SK-N-DZ (cell line): ENCODE measurements at places on chromosomes 1 and 21.

DNA sequence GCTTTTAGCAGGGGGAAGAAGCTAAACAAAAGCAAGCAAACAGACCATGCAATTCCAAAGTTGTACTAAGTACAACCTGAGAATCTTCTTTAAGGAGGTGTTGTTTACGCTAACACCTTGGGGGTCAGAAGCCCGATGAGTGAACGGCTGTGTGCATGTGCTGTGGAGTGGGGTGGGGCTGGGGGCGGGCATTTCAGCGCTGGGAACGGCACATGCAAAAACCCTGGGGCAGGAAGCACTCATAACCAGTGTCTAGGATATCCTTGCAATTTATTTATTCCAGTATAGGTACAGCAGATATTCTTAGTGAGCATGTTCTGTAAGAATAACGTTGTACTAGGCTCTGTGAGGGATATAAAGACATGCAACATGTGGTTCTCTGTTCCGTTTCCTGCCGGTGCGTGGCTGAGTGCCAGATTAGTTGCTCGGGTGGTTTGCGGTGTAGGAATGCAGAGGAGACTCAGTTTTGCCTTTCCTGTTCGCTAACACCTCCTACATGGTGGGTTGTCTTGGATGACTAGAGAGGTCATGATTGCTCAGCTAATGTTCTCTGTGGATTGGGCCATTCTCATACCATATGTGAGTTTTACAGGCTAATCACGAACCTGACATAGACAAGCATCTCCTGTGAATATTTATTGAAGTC, 3.7 kb downstream of the FASLG start:
- DNase-seq = no peak

DNA sequence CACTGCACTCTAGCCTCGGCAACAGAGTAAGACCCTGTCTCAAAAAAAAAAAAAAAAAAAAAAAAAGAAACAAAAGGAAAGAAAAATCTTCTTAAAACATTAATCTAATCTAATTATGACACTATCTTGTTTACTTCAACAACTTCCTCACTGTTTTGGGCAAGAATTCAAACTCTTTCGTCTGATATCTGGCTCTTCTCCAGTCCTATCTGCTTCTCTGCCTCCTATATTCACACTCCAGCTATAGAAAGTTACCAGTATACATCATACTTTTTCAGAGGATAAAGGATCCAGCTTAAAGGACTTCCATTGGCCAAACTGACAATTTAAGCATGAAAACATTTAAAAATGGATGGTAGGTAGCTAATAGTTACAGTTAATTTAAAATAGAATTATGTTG, 47.3 kb downstream of the EIF2B3 start:
- DNase-seq = no peak

- no peak for DNase-seq
Observed at GRCh38 chr1:59752556-59753414, 62.0 kb upstream of the HOOK1 start.

DNA sequence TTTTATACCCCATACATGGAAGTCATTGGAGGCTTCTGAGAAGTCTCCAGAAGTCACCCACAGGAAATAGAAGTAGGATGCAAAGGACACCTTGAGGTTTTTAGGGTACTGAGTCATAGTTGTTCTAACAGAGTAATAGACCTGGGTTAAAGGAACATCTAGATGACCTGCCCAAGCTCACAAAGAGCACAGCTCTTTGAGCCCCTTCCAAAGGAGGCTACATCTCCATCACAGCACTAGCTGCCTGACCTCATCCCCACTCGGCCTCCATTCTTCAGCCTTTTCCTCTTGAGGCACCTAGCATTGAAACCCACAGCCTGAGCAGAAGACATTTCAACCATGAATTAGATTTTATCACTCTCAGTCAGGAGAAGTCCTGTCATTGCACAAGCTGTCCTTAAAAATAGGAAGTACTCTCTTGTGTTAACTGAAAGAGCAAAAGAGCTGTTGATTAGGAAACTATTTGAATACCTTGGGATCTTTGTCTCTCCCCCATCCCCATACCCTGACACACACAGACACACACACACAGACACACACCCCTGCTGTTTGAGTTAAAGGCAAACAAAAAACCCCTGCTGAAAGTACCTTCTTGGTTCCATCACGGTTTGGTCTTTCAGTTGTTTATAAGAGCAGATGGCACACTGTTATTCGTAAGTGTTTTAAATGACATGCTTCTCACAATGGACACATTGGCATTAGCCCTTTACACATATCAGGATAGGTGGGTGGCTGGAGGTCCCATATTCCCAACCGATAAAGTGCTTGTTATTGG, 22.2 kb downstream of the MKNK1 start:
- no peak for DNase-seq

GRCh38 chr1:42385283-42385682, 4.7 kb downstream of the RIMKLA start:
- DNase-seq = no peak

- peak; percentile 76 for DNase-seq
Observed at GRCh38 chr21:38999161-38999560, 184.1 kb downstream of the PSMG1 start.

GRCh38 chr1:29688471-29689365, 452.4 kb downstream of the PTPRU start:
- DNase-seq = no peak

DNA sequence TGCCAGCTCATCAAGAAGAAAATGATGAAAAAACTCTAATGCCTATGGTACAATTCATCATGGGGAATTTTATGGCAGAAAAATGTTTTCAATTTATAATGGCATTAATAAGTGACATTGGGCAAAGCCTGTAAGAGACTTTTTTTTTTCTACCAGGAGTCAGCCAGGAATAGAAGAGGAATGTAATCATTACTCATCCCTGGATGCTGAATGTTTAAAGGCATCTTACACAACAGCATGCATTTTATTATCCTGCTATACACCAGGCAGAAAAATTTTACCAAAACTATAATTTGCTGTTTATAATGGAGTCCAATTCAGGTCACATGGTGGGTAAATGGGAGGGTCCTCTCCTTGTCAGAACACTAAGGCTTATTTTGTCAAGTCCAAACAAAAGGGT, 189.9 kb upstream of the BEND5 start:
- DNase-seq = no peak

DNA sequence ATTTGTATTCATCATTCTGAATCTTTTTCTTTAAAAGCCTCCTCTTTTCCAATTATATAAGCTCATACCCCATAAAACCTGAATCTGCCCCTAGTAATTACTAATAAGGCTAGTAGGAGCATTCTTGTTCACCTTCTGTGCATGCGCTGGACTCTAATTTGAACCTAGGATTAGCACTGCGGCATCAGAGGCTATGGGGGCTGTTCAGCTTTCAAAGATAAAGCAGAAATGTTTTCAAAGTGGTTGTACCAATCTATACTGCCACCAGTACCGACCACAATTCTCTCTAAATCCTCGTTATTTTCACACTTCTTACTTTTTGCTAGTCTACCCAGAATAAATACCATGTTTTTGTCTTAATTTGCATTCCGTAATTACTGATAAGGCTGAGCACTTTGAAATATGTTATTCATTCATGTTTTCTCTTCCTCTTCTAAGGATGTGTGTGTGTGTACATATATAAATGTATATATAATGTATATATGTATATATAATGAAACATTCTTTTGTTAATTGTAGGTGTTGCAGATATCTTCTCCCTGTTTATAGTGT, 1.6 kb upstream of the DDX59 start:
- DNase-seq = no peak

- no peak for DNase-seq
Observed at GRCh38 chr21:28543975-28544374, 448.7 kb downstream of the LTN1 start.

- no peak for DNase-seq
Observed at GRCh38 chr21:44259082-44259705, 2.5 kb downstream of the DNMT3L start.

GRCh38 chr1:216617081-216617875, 106.0 kb downstream of the ESRRG start:
- no peak for DNase-seq

DNA sequence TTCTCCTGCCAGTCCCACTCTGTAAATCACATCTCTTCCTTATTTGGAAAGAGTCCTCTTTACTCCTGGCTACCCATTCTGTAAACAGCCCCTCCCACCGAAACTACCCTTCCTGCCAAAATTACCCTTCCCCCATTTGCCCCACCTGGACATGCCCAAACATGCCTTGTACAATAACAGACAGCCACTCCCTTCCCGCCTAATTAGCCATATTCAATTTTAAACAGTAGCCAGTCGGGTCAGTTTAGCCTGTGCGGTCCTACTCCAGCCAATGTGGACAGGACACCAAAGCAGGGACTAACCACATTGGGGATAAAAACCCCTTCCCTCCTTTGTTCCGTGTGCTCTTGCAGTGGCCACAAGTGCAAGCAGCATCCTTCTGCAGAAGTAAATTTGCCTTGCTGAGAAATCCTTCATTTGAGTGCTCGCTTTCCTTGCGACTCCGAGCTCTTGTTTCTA, 56.3 kb upstream of the MAP10 start:
- no peak for DNase-seq

- no peak for DNase-seq
Observed at GRCh38 chr1:11147197-11147770, 41.9 kb upstream of the ANGPTL7 start.

DNA sequence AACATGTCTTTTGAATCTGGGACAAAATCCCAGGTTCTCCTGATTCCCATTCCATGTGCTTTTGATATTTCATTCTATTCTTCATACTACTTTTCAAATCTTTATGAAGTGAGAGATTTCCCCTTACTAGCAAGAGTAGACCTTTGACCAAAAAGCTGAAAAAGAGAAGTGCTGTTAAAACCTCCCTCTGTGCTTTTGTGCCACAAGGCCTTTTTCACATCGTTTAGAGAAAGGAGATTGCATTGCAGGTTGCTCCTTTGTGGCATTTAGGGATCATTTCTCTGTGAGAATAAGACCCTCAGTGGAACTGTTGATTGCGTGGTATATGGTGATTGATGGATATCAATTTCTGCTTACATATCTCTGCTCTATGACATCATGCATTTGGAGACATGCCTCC, 148.8 kb downstream of the TGFB2 start:
- DNase-seq = no peak

GRCh38 chr21:32949701-32950100, 76.0 kb upstream of the OLIG2 start:
- DNase-seq = no peak

- no peak for DNase-seq
Observed at GRCh38 chr1:205545991-205546390, 41.5 kb downstream of the CDK18 start.

GRCh38 chr1:237239248-237239647, 197.3 kb downstream of the RYR2 start:
- no peak for DNase-seq

DNA sequence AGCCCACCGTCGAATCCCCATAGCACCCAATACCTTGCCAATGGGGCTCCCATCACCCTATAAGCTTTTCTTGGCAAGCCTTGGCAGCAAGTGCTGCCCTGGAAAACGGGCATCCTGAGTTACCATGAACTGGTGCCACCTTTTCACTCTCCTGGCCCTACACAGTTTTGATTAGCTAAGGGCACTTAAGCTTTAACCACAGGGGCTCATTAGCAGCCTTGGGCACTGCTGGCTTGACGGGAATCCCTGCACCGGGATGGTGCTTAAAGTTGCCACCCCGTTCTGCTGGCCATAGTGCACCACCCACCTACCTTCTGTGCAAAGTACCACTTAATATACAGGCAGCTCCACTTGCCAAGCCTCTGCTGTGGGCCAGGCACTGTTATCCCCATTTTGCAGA, 13.7 kb downstream of the PARS2 start:
- DNase-seq = no peak

- no peak for DNase-seq
Observed at GRCh38 chr1:16146279-16147155, 9.4 kb downstream of the EPHA2 start.

GRCh38 chr1:243798726-243799125, 51.3 kb downstream of the AKT3 start:
- no peak for DNase-seq

DNA sequence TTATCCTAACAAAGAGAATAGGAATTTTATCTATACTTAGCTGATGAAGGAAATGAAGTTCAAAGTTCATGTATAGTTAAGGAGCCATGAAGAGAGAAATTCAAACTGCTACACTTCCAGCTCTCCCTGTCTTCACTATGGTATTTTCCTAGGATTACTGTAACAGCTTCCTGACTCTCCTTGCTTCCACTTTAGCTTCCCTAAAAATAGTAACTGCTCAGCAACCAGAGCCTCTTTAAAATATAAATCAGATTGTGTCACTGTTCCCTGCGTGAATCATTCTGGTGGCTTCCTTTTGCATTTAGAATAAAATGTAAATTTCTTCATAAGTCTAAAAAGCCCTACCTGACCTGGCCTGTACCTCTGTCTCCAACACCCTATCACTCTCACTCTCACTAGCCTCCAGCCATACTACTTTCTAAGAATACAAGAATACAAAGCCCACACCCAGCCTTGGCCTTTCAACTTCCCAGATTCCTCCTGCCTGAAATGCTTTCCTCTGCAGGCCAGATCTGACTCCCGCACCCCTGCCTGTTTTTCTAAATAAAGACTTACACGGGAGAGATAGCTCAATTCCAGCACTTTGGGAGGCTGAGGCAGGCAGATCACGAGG, 30.5 kb downstream of the OR10J1 start:
- no peak for DNase-seq

- peak; percentile 28 for DNase-seq
Observed at GRCh38 chr1:167401260-167401873, 117.0 kb downstream of the CD247 start.

- DNase-seq = no peak
Observed at GRCh38 chr1:201191653-201192260, 1.1 kb downstream of the IGFN1 start.

DNA sequence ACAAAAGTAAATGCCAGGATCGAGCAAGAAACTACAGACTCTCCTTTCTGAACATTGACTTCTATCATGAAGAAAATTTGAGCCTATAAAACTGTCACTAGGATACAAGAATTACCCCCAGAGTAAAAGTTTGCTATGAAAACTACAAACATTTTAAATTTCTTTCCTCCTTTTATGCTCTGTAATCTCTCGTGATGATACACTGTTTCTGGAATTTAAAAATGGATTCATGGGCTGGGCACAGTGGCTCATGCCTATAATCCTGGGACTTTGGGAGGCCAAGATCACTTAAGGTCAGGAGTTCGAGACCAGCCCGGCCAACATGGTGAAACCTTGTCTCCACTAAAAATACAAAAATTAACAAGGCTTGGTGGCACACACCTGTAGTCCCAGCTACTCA, 181.3 kb downstream of the ZNF281 start:
- no peak for DNase-seq

DNA sequence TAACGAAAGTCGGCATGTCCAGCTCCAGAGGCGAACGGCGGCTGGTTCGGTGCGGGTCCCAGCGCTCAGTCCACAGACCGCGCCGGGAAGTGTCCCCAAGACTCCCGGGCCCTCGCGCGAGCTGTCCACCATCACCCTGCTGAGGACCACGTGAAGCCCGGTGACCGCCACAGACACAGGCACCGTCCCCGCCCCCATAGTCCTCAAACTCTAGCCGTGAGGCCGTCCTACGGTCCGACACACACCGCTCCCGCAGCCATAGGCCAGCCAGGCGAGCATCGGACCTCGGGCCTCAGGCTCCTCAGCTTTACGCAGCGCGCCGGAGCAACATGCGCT, 535 bp downstream of the SETD4 start:
- DNase-seq = no peak

GRCh38 chr1:90193116-90193515, 198.2 kb downstream of the ZNF326 start:
- DNase-seq = no peak
